ELF-1 (cell line): ENCODE measurements at places on chromosomes 2 and 18.
A peak's percentile ranks its signal among the peaks of the same experiment; 100 is the strongest.

DNA sequence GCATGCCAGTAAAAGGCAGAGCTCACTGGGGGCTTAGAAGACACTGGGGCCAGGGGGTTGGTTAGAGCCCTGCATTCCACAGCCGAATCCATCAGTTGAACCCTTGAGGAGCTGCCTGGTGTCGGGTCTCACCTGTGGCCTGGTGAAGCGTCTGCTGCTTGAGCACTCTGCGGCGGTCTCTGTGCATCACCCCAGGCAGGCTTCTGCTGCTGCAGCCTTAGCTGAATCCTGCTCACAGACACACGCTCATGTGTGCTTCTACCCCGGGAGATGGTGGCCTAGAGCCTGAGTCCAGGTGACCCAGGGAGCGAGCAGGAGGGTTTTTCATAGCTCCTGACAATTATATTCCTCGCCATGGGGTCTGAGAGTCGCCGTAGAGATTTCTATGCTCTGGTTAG lies 192.1 kb downstream of the MGAT5 start:
- no peak for DNase-seq

DNA sequence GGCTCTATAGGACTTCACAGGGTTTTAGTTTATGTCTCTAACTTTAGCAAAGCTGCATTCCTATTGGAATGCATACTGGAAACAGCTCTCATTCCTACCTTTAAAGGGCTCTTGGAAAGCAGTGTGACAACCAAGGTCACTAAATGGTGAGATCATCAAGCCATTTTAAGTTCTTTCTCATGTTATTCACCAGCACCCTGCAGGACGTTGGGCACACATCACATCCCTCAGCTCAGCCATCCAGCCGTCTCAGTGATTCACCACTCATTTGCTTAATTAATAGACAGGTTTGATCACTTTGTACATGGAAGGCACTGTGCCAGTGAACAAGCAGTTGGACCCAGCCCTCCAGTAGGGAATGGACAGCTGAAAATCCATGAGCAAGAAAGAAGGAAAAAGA lies 32.2 kb upstream of the RBM44 start:
- no peak for DNase-seq

- DNase-seq, result no peak
Measured at GRCh38 chr2:135985826-135986393, 484 bp upstream of the DARS1 start.

DNA sequence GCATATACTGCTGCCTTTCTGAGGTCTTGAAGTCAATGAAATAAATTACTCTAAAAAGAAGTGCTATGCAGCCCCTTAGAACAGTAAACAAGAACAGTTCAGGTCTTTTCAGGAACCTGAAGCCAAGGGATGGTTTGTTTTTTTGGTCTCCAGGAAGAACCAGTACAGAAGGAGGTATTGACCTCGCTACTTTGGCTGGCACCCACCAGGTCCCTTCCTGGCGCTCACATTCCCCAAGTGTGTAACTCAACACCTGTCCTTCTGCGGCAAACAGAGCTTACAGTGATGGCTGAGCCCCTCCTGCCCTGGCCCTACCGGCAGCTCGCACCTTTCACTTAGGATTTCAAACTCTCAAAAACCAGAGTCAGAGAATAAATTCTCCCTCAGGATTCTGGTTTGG lies 51.9 kb downstream of the SETBP1 start:
- DNase-seq, result no peak

DNA sequence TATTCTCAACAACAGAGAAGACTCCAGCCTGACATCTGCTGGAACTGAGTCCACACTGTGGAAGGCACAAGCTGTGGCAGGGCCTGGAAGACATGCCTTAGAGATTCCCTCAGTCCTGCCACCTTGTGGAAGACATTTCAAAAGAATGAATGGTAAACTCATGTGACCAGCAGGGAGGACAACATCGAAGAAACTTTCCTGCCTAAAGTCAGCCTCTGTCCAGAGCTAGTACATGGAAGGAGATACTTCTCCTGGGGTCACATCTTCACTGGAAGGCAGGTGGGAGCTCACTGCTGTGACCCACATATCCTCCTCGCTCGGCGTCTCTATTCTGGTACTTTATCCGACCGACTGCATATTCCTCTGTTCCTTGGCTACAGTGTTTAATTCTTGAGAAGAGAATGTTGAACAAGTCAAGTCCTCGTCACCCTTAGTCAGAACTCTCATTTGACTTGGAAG lies 59.5 kb downstream of the PUM2 start:
- DNase-seq, result peak; percentile 81

DNA sequence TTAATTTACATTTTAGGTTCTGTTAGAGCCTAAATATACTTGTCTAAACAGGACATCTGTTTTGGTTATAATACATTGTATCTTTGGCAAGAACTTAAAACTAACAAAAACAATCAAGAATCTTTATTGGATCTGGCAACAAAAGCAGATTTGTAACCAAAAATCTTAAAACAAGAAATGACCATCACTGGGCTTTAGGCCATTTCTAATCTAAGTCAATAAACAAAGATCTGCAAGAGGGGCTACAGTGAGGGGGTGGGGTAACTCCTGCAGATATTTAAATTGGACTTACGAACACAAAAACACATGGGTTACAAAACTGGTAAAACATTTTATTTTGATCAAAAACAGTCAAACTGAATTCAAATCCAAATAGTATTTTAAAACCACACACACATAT lies 77.3 kb downstream of the SRBD1 start:
- DNase-seq, result no peak

DNA sequence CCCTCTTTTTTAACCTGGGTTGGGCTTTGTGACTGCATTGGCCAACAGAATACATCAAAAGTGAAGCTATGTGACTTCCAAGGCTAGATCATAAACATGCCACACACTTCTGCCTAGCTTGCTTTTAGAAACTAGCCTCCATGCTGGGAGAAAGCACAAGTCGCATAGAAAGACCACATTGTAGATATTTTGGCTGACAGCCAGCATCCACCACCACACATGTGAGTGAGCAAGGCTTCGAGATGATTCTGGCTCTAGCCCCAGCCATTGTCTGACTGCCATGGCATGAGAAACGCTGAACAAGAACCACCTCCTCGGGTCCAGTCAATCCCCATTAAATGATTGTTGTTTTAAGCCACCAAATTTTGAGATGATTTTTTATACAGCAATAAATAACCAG lies 66.8 kb upstream of the STPG4 start:
- no peak for DNase-seq

- peak; percentile 21 for DNase-seq
Measured at GRCh38 chr2:213416832-213417231, 132.6 kb downstream of the SPAG16 start.

GRCh38 chr18:28588884-28589549 lies 412.1 kb upstream of the CDH2 start:
- DNase-seq, result no peak

- no peak for DNase-seq
Measured at GRCh38 chr2:27314709-27315108, 6.5 kb upstream of the UCN start.

- DNase-seq, result no peak
Measured at GRCh38 chr18:3213300-3214059, 6.3 kb downstream of the MYOM1 start.

DNA sequence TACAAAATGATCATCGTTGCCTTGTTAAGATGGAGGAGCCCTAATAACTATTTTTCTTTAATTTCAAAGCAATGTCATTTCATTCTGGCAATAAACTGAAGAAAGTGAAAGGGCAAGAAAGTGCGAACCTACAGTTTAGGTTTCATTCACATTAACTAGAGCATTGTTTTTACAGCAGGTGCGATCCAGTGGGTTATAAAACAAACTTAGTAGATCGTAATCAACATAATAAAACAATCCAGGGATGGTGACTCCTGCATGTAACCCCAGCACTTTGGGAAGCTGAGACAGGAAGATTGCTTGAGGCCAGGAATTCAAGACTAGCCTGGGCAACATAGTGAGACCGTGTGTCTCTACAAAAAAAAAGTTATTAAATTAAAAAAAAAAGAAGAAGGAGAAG lies 51.1 kb downstream of the AP1S3 start:
- no peak for DNase-seq

GRCh38 chr18:57916684-57917083 lies 113.6 kb upstream of the ATP8B1 start:
- DNase-seq, result no peak

GRCh38 chr2:203830304-203831055 lies 37.1 kb upstream of the CTLA4 start:
- DNase-seq, result no peak

DNA sequence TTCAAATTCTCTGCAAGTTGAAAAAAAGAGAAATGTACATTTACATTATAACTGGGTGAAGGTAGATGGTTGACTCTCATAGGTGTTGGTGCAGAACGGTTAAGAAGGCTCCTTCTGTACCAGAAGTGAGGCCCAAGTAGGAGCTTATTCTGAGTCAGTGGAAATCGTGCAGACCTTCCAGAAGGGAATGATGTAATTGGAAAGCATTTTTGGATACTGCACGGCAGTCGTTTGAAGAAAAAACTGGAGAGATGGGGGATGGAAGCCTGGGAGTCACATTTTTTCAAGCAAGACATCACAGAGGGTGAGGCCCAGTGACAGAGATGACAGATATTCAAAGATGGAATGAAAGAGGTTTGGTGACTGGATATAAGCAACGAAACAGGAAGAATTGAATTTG lies 39.4 kb downstream of the HRH4 start:
- DNase-seq, result no peak

DNA sequence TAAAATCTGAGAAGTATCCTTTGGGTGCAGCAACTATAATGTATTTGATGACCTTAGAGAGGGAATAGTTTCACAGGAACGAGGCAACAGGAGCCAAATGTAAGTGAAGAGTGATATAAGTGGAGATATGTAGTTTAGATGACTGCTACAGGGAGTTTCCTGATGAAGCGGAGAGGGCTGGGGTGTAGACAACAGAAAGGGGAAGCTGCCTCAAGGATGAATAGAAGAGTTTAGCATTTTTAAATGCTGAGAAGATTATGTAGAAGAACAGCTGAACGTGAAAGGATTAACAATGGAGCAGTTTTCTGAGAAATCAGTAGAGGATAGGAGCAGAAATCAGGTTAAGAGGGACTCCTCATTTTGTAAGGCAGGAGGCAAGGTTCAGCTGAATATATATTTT lies 133.3 kb downstream of the LCLAT1 start:
- no peak for DNase-seq

- no peak for DNase-seq
Measured at GRCh38 chr2:121021685-121022084, 263.3 kb downstream of the TFCP2L1 start.

DNA sequence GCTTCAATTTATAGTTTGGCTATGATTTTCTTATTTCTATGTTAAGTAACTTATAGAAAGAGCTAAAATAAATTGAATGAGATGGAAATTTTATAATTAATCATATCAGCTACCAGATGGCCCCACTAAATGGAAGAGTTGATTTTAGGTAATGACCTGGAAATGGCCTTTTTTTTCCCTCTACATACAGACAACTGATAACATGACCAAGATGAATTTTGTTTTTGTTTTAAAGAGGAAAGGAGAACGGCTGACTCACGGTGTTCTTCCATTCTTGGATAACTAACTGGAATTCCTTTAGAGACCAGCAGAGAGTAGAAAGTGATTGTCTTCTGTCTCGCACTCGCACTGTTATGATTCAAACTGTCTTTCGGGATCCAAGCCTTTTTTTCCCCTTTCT lies 91.0 kb downstream of the TMEM185B start:
- DNase-seq, result no peak

- DNase-seq, result no peak
Measured at GRCh38 chr2:181546086-181546485, 88.9 kb downstream of the ITGA4 start.

GRCh38 chr2:60054571-60055340 lies 498.7 kb downstream of the BCL11A start:
- no peak for DNase-seq

DNA sequence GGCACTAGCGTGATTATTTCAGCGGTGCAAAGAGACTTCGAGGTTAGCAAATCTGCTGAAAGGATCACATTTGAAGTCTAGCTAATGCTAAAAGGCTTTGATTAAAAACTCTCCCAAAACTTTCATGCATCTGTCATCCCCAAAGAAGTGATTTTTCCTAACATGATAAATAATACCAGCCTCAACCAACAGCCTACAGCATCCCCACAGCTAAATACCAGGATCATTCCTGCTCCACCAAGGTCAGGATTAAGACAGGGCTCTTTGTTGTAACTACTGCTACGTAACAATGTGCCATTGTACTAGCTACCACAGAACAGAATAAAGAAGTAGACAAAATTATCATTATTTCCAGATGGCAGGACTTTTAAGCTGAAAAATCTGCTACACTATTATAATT lies 1.6 kb downstream of the OR6B3 start:
- DNase-seq, result no peak

DNA sequence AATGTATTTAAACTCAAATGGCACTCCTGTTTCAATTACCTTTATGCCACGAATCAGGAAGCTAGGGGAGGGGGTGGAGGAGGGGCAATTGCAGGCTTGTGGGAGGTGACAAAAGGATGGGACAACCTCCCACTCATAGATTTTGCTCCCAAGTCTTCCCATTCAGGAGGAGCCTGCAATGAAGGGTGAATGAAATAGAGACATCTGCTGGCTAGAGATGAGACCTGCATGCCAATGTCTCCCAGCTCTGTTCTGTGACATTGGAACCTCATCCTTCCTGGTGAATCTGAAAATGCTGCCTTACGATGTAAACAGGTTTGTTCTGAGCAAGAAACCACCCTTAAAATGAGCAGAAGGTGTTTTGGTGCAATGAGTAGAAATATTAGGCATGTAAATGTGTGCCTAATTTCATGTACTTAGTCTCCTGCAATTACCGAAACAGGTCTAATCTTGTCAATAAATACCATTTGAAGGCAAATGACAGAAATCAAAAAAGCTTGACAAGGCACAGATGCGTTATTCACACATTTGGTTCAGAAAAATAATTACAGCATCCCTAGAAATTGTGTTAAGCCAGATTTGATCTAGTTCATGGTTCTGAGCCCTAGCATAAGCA lies 2.7 kb upstream of the PID1 start:
- peak; percentile 79 for DNase-seq

GRCh38 chr2:151363709-151364108 lies 6.3 kb downstream of the TNFAIP6 start:
- DNase-seq, result no peak

DNA sequence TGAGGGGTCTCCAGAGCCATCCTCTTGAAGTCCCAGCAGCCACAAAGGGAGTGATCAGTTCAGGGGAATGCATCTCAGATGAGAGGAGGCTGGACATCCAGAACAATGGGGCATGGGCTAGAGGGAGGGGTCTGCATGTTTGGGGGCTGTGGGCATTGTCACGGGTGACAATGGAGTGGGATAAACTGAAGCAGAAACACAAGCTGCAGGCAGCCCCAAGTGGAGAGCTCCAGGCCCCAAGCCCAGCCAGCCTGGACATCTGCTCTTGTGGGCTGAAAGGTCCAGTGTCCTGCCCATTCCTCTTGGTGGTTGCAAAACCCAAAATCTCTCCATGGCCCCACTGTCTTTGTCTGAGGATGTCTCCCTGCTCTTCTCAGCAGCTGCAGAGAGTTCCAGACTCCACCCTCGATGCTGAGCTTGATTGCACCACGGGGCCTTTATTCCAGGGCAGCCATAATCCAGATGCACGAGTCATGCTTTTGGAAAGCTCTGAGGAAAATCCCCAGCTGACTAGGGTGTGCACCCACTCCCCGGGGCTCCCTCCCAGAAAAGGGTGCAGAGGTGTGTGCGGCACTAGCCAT lies 149.4 kb downstream of the TNS1 start:
- DNase-seq, result no peak

- DNase-seq, result no peak
Measured at GRCh38 chr2:226818930-226819329, 16.9 kb upstream of the RHBDD1 start.
